Left ventricle myocardium superior (tissue), 1 donor: ENCODE measurements at places on chromosomes 4 and X. TPM values are rescaled to one million over a fixed set of nuclear protein-coding genes. Genes with fewer than 3 reads are reported as not detected.

The FAM47E gene
- 2.4 TPM for total RNA-seq

The POU4F2 gene
- not detected for total RNA-seq

The RAI2 gene
- 22.3 TPM for total RNA-seq

DNA sequence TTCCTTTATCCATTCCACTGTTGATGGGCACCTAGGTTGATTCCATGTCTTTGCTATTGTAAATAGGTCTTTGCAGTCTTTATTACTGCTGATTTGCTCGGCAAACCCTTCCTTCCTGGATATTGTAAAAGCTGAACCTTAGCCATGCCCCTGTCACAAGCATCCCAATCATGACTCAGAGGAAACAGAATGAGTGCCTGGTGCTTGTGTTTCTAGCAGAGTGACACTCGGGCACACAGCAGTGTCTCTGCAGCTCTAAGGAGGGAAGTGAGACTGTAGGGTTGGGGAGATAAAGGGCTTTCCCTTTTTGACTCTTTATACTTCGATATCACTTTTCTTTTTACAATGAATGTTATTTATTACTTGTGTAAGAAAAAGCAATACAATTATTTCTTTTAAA, 83.3 kb downstream of the AKAP4 start:
- DNase-seq = no peak

GRCh38 chrX:130158311-130158710, 7.3 kb downstream of the AIFM1 start:
- DNase-seq = no peak

The RNF128 gene
- total RNA-seq = 0.15 TPM

The SPANXC gene
- total RNA-seq = not detected

DNA sequence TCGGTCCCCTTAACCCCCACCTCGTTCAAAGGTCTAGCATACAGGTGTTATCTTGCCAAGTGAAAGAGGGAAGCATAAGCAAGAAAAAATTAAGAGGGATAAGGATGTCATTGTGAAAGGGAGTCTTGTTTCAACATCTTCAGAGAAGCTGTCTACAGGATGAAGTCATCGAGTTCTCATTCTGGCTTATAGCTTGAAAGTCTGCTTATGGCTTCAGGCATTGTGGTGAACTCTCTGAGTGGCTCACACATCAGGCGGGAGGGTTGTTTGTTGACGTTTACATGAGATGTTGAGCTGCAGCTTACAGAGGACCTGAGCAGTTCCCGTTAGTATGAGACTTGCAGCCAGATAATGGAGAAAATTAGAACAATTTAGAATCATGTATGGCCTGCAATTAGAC, 16.6 kb downstream of the MAGEA9B start:
- no peak for DNase-seq

The MAB21L2 gene
- total RNA-seq = 0.17 TPM
